Stimulated activated CD8-positive, alpha-beta memory T cell treated with anti-CD3 and anti-CD28 coated beads, Interleukin-7, amount 100 ng/mL, for 1 hour (primary cell): ENCODE measurements at places on chromosomes 13 and 19.

GRCh38 chr19:17543986-17544385 is 11.5 kb upstream of the COLGALT1 start:
- no peak for DNase-seq

GRCh38 chr13:40597735-40598365 is 68.6 kb downstream of the FOXO1 start:
- DNase-seq = no peak

DNA sequence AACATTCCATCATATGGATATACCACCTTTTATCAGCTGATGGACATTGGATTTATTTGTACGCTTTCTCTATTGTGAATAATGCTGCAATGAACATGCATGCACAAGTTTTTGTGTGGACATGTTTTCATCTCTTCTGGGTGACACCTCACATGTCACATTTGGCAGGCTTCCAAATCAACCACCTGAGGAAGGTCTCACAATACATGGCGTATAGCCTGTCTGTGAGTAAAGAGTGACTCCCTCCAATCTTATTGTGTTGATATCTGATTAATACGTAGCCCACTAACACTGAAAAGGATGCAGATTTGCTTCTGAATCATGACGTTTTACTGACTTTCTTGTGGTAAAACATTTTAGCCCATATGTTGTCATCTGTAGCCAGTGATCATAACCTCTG is 61.1 kb downstream of the SLC15A1 start:
- no peak for DNase-seq

- DNase-seq = no peak
Observed at GRCh38 chr13:65112123-65112522, 2118.0 kb downstream of the PCDH9 start.

DNA sequence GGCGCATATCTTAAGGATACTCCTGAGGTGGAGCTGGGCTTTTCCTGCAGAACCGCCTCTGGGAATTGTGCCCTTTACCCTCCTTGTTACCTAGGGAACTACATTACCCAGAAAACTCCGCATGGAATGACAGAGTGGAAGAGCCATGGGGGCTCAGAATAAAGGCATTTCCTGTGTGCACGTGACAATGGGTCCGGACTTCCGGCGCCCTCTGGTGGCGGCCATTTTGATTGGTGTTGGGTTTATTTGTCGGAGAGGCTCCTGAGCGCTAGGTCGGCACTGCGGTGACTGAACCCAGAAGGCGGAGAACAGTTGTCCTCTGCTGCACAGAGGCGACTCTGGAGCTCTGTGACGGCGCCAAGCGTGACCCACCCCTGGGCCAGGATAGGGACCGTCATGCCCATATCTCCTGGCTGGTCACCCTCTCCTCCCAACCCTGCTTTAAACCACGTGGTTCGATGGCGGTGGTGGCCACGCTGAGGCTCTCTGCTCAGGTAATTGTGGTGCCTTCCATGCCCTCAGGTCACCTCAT is at the start of gene ZNF587B:
Gene ZNF587B, plus strand, starts transcription at position 229 of the 532 bp plus-strand sequence. Its CDS starts 230 bp downstream, at position 459.
- DNase-seq = no peak

DNA sequence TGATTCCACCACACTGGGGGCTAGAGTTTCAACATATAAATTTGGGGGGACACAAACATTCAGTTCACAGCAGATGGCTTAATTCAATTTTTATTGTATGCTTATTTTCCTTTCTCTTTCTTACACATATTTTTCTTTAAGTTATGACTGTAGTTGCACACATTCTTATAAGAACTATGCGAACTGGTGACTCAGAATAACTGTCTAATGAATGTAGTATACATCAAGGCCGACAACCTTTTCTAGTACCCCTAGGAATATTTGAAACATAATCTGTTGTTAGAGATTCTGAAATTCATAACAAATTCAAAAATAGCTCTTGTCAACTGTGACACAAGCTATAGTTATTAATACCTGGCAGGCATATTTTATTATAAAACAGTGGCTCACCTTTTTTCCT is 695.6 kb downstream of the PCDH9 start:
- DNase-seq = no peak

- DNase-seq = no peak
Observed at GRCh38 chr19:32889137-32889934, 19.8 kb upstream of the SLC7A9 start.
